ENCODE measurements at places on chromosomes 2 and 18.

DNA sequence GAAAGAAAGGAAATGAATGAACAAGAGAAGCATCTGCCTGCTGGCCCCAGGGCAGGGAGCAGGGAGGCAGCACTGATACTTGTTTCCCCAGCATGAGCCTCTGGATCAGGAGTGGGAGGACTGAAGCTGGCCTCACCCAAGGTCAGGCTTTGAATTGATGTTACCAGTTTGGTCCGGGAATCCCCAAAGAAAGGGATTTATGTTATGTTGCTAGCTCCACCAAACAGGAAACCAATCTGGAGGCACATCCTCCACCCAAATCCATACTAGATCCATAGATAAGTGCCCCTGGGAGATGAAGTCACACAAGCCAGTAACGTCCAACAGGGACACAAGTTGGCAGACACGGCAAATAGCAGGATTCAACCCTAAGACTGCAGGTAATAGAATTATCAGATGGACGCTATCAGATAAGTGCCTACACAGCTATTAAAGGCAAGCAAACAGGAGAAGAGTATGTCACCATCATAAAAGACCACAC is 85.9 kb downstream of the MTCL1 start:
- DNase-seq = peak; percentile 78

DNA sequence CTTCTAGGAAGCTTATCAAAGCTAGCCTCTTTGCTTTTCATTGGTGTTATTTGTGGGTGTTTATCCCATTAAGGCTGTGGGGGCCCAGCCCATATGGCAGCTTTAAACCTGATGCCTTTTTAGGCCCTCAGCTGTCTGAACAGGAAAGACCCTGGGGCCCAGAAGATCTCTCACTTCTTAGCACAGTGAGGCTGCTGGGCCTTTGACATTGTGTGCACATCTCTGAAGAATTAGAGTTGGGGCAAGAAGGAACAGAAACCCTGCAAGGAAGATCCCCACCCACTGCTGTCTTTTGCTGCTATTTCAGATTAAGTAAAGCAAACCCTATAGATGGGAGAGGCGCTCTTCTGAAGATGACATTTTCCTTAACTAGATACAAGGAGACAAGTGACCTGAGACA is 250.0 kb downstream of the SMAD2 start:
- DNase-seq = no peak

GRCh38 chr2:121810959-121811853 is 55.8 kb downstream of the TSN start:
- DNase-seq = peak; percentile 80

- DNase-seq = no peak
Observed at GRCh38 chr2:45241061-45241561, 231.9 kb upstream of the SIX2 start.

Data from islet precursor cell (in vitro differentiated cells).